ENCODE measurements at places on chromosomes 2 and 18.

GRCh38 chr2:201220102-201220570 lies 37.2 kb downstream of the CASP10 start:
- DNase-seq: no peak

- no peak for DNase-seq
Observed at GRCh38 chr2:134198006-134198634, 55.8 kb upstream of the MGAT5 start.

DNA sequence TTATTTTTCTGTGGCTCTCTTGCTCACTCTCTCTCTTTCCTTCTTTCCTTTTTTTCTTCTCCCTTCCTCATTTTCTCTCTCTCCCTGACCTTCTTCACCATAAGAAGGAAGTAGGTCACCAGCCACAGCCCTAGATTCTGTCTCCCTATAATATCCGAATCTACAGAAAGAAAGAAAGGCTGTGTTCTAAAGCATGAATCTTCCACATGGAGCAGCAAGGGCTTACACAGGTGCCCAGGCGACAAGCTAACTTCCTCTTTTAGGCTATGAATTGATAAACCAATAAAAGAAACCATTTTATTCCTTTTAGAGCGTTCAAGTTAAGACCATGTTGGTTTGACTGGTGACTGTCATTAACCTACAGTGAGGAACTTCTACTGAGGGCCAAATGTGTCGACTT lies 49.3 kb downstream of the CACNB4 start:
- DNase-seq: no peak

GRCh38 chr2:190763901-190764514 lies 115.1 kb downstream of the NAB1 start:
- no peak for DNase-seq

DNA sequence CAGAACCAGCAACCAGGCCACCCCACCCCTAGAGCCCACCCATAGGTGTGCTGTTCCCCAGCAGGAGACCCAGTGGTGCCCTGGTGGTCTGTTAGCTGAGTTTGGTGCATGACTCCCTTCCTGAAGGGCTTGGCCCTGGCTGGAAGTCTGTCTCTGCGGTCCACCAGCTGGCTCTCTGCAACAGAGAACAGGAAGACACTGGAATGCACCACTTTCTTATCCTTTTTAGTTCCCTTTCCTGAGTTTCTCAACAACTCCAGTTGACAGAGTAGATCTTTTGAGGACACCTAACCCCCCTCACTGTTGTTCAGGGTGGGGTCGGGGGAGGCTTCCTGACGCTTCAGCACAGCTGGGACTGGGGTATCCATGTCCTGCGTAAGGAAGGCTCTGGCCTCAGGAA lies 11.9 kb upstream of the RPL37A start:
- DNase-seq: no peak

- no peak for DNase-seq
Observed at GRCh38 chr2:157404363-157404762, 39.5 kb downstream of the CYTIP start.

- no peak for DNase-seq
Observed at GRCh38 chr18:37956902-37957301, 391.3 kb upstream of the CELF4 start.

DNA sequence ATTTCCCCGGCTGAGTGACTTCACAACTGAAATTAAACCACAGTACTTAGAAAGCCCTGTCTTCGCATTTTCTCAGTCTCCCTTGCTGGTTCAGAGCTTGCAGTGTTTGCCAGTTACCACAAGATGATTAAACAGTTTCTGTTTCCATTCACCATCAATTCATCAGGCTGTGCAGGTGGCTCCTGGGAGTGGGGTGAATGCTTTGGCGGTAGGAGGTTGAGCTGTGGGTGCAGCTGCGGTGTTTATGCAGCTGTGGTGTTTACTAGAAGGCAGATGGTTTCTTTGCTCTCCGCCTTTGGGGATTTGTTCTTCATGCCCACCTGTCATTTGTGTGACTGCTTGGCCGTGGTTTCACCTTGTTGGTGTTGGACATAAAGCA lies 16.1 kb downstream of the ACOXL start:
- DNase-seq: no peak

GRCh38 chr2:101628030-101628392 lies 69.5 kb upstream of the MAP4K4 start:
- DNase-seq: no peak

DNA sequence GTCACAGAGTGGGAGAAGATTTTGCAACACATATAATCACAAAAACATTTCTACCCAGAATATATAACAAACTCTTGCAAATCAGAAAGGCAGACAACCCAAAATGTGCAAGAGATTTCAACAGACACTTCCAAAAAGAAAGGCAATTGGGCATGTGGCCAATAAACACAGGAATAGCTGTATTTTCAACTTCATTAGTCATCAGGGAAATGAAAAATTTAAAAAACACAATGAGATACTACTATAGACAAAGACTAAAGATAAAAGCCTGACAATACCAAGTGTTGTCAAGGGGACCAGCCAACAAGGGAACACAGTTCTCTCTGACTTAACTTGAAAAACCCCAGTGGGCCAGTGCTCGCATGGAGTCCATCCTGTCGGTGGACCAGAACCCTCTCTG lies 40.5 kb downstream of the MTHFD2 start:
- DNase-seq: no peak

DNA sequence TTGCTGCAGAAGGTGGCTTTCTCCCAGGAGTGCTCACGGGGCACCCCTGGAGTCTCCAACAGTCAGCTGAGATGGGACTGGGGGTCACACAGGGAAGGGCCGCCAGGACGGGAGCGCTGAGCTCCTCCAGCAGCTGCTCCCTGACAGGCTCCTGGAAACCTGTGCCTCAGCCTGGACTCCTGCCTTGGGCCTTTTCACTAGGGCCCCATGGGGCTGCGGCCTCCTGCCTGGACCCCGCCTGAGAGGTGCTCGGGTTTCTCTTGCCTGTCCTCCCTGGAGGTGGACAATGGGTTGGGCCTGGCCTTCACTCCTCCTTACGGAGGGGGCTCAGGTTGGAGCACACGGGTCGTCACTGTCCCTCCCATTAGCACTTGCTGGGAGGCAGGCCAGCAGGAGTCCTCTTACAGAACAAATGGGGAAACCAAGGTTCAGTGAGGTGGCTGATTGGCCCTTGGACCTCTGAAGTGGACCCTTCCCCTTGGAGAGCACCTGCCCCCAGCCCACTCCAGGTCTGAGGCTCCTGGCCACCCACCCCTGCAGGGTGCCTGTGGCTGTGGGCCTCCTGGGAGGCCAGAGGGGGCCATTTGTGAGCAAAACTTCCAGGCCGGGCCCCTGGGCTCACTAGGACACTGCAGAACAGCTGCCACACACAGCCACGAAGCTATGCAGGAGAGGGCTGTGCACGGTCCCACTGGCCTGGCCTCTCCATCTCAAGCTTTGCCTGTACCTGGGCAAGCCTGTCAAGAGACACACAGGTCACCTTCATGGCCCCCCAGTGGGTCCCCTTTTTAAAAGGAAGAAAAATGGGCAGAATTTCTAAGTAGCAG lies 57.1 kb upstream of the ODC1 start:
- DNase-seq: peak; percentile 57

GRCh38 chr18:75529394-75529793 lies 101.9 kb upstream of the SMIM21 start:
- DNase-seq: no peak

GRCh38 chr2:190535121-190535439 lies 558 bp upstream of the NEMP2 start:
- DNase-seq: no peak

DNA sequence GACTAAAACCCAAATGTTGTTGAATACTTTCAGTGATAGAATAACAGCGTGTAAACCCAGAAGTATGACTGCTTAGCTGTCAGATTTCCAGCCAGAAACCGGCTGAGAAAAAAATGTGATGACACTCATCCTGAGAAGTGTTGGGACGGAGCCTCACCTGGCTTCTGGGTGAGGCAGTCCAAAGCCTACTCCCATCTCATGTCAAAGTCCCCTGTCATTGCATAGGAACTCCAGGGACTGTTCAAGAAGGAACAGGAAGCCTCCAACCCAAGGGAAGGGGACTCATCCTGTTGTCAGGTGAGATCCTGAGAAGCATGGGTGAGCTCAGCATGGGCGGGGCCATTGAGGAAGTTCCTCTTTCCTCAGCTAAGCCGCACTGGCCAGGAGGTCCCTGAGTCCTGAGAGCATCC lies 11.3 kb upstream of the CHRNA1 start:
- DNase-seq: peak; percentile 33

- no peak for DNase-seq
Observed at GRCh38 chr18:68588169-68588568, 126.7 kb downstream of the TMX3 start.

- no peak for DNase-seq
Observed at GRCh38 chr2:209441541-209441940, 17.7 kb downstream of the MAP2 start.

DNA sequence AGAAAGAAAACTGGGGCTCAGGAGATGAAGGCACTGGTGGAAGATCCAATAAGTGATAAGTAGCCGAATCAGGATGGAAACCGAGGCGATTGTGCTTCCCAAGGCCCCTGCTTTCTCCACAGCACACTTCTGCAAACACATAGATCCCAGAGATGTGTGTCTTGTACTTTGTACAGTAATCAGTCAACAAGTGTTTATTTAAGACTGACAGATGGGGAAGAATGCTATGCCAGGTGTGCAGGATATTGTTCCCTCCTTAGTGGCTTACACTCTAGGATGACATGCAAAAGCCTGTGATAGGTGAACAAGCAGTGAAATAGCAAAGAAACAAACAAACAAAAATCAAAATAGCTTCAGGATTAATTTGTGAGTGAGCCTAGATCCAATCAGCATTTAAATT lies 116.6 kb downstream of the ACTR3 start:
- DNase-seq: no peak

DNA sequence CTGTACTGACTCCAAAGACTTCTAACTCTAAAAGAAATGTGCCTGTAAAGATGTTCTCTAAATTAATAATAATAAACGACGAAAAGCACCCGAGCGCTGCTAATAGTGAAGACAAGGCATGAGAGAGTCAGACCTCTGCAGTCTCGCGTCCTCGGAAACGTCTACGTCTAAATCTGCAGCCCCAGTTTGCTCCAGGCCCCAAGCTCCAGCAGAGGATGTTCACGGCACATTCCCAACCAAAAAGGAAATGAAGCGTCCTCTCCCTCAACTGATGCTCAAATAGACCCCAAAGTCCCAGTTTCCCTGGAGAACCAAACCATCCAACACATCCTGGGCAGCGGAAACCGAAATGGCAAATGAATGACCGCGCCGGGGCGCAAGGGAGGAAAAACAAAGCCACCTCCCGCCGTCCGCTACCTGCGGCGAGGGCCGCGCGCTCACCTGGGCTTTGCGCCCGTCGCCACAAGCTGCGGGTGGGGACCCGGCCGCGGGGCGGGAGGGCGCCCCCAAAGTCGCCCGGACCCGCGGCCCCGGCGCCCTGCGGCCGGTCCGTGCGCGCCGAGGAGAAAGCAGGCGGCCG lies 47.1 kb upstream of the CCDC150 start:
- DNase-seq: peak; percentile 75

DNA sequence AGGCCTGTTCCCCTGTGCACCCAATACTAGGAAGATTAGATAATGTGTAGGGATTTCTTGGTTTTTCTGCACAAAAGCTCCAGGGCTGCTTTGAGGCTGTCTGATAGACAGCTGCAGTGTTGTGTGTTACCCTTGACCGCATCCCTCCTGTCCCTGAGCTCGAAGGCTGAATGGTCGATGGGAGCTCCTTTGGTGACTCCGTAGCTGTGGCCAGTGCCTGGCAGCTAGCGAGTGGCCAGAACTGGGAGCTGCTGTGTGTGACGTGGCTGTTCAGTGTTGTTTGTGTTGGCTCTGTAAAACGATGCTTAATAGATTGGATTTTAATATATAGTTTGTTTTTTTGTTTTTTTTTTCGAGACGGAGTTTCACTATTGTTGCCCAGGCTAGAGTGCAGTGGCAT lies 170.0 kb downstream of the AGAP1 start:
- DNase-seq: no peak

DNA sequence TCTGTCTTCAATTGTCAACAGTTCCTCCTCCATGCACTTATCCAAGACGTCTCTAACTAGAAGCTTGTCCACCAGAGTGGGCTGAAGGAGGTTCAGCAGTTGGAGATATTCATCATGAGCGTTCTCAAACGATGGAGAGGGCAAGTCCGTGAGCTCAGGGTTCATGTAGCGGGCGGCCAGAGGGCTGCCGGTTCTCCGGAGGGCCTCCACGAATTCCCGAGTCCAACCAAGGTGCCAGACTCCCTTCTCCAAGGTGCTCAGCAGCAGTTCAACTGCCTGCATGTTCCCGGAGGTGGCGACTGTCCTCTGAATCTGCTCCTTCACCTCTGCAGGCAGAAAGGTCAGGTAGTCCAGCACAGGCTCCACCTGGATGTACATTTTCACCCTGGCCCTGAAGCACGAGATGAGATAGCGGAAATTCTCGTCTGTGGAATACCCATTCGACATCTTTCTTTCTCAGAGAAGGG lies 590 bp downstream of the IFIH1 start:
- DNase-seq: no peak

GRCh38 chr18:77058290-77058835 lies 74.2 kb downstream of the MBP start:
- DNase-seq: no peak

GRCh38 chr2:159396799-159397198 lies 110.3 kb upstream of the WDSUB1 start:
- DNase-seq: no peak
